ENCODE measurements at places on chromosomes 5 and 9. TPM values are rescaled to one million over a fixed set of nuclear protein-coding genes. Genes with fewer than 3 reads are reported as not detected.

DNA sequence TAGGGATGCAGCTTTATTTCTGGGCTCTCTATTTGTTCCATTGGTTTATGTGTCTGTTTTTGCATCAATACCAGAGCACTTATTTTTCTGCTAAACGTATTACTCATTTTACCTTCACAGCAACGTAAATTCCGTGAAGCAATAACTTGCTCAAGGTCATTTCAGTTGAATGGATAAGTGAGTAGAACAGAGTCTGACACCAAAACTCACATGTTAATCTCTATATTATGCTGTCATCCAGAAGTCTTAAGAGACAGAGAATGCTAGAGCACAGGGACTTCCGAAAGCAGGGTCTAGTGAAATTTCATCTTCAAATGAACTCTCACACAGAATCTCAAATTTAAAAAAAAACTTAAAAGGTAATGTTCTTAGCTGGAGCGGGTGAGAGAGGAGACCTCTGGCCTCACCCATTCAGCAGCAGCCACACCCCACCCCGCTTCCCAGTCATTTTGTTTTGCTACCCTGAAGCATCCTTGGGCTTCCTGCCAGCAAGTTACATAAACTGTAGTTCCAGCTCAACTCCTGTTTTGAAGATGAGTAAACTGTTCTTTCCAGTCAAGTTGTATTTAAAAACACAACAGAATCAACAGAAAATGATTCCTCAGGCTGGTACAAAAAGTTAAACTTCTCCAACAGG lies 69.3 kb downstream of the TRIM36 start:
- DNase-seq: no peak

DNA sequence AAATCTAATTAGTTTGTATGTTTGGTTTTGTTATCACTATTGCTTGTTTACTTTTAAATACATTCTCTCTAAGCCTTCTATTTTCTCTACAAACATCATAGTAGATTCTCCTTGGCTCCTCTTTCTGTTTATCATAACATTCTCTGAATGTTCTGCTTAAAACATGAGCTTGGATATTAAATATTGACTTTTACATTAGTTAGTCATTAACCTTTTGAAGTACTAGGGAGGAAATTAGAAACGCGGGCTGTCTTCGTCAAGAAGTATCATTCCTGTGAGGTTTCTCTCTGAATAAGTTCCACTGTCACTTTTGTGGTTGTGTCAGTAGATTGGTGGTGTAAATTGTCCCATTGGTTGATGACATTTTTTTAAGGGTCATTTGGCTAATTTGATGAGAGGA lies 821.5 kb downstream of the EFNA5 start:
- DNase-seq: no peak

The AFAP1L1 gene
- total RNA-seq: 48.9 TPM

GRCh38 chr5:134543820-134544614 lies 18.5 kb downstream of the JADE2 start:
- DNase-seq: no peak

- DNase-seq: no peak
Measured at GRCh38 chr5:72831685-72832084, 15.2 kb downstream of the TNPO1 start.

DNA sequence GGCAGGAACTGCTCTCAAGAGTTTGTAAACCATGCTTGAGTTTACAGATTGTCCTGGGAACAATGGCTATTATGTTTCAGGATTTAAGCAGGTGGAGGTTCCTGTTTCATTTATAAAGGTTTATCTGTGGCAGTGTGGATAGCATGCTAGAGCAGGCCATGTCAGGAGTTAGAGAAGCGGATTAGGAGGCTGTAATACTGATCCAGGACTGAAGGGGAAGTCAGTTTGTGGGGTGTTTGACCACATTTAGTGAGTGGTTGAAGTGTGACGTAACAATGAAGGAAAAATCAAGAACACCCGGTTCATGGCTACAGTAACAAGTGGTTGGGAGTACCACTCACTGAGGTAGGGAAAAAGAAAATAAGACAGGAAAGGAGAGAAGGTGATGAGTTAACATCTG lies 299.0 kb downstream of the TLR4 start:
- no peak for DNase-seq

All from left ventricle myocardium superior (tissue), 1 donor.